Left ventricle myocardium inferior (tissue), 1 donor: ENCODE measurements at places on chromosomes 6 and 20. TPM values are rescaled to one million over a fixed set of nuclear protein-coding genes. Genes with fewer than 3 reads are reported as not detected.
A peak's percentile ranks its signal among the peaks of the same experiment; 100 is the strongest.

DNA sequence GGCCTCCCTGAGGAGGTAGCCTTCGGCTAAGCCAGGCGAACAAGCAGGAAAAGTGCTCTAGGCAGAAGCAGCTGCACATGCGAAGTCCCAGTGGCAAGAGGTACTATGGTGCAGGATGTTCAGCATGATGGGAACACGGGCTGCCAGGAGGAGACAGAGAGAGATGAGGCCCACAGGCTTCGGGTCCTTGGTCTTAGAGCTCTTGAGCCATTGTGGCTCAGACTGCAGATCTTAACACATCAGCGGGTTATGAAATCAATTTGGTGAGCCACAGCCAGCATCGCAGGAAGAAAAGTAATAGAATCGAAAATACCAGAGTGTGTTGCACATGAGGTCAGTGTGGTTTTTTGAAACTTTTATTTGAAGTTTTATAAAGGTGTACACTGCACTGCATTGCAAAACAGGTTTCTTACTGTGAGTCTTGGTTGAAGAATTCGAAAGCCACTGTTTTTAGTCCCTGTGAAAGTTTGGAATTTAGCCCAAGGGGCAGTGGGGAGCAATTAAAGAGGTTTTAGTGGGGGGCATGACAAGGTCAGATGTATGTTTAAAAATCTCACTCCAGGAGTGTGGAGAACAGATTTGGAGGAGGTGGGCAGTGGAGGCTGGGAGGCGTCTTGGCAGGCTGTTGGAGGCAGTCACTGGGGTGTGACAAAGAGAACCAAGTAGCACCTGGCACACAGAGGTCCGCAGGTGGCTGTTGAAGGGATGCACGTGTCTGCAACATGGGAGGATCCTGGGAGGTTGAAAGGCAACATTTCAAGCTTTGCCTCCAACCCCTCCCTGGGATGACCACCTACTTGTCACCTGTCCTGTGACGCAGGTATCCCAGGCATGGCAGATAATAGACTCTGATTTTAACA is 69.3 kb downstream of the EYA2 start:
- no peak overlapping the region for H3K4me3 ChIP-seq
- no peaks in the 10 kb centered on the region for H3K36me3 ChIP-seq
- DNase-seq, result no peak
- no peak overlapping the region for H3K27ac ChIP-seq

DNA sequence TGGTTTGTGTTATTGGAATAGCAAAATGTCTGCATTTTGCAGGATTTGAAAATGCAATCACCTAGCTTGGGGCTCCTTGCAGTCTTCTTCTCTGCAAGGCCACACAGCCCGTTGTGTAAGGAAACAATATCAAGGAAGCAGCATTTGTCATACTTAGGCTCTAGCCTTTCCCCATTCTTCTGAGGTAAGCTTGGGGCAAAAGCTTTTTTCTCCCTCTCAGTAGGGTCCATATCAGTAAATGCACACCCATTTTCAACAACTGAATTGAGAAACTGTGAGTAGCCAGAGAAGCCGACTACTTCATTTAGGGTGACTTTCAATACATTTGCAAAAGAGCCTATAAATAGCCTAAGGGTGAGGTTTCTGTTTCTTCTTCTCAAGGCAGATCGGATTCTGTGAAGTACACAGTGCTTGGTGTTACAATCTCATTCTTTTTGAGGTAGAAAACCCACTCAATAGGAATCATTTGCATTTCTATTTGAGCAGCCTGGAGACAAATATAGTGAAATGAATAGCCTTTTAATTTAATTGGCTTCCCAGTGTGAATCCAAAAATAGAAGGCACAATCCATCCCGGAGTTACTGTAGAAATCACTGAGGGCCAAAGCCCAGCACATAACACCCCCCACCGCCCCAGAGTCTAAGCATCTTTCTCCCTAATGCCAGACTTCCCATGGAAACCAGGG is 61.8 kb downstream of the BTBD3 start:
- no peaks in the 10 kb centered on the region for H3K27me3 ChIP-seq
- DNase-seq, result no peak
- H3K27ac ChIP-seq, result no peak overlapping the region

- H3K4me1 ChIP-seq, result peaks cover 5% of the 10 kb centered on the region
- H3K4me3 ChIP-seq, result no peak overlapping the region
Measured at GRCh38 chr6:106783640-106784566, 154.5 kb downstream of the QRSL1 start.

- H3K27ac ChIP-seq, result peak overlapping the region; percentile 88
- no peaks in the 10 kb centered on the region for H3K27me3 ChIP-seq
- DNase-seq, result no peak
- no peak overlapping the region for H3K4me3 ChIP-seq
- peaks cover 65% of the 10 kb centered on the region for H3K36me3 ChIP-seq
Measured at GRCh38 chr6:129491436-129491835, 218.5 kb downstream of the ARHGAP18 start.

GRCh38 chr6:4864519-4864918 is 88.3 kb downstream of the CDYL start:
- DNase-seq, result no peak
- H3K36me3 ChIP-seq, result no peaks in the 10 kb centered on the region
- H3K4me3 ChIP-seq, result no peak overlapping the region

GRCh38 chr6:42637681-42638080 is 73.9 kb downstream of the UBR2 start:
- H3K36me3 ChIP-seq, result peaks cover 95% of the 10 kb centered on the region
- H3K4me1 ChIP-seq, result no peaks in the 10 kb centered on the region
- H3K27ac ChIP-seq, result no peak overlapping the region
- H3K27me3 ChIP-seq, result no peaks in the 10 kb centered on the region

DNA sequence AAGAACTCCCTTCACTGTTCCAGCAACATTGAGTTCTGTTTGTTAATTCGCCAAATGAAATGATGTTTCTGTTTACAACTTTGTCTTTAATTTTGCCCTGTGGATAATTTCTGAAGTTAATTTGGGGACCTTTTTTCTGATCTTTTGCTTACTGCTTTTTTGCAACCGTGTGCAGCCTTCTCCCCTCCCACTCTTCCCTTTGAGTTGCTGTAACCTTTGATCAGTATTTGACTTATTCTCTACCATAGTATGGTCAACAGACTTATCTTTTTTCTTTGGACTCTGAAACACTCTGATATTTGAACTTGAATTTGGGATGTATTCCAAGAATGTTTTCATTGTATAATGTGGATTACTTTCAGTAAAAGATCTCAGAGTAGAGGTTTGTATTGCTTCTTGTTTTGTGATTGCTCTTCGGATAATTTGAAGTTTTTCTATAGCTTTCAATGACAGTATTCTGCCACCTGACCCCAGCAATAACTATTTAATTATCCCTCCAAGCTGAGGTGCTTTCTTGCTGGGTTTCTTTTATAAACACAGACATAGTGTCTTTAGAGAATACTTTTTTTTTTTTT is 46.2 kb downstream of the LRRN4 start:
- peak overlapping the region; percentile 87 for H3K4me3 ChIP-seq
- no peak for DNase-seq
- H3K27me3 ChIP-seq, result no peaks in the 10 kb centered on the region
- H3K4me1 ChIP-seq, result peaks cover 62% of the 10 kb centered on the region
- peak overlapping the region; percentile 92 for H3K27ac ChIP-seq

DNA sequence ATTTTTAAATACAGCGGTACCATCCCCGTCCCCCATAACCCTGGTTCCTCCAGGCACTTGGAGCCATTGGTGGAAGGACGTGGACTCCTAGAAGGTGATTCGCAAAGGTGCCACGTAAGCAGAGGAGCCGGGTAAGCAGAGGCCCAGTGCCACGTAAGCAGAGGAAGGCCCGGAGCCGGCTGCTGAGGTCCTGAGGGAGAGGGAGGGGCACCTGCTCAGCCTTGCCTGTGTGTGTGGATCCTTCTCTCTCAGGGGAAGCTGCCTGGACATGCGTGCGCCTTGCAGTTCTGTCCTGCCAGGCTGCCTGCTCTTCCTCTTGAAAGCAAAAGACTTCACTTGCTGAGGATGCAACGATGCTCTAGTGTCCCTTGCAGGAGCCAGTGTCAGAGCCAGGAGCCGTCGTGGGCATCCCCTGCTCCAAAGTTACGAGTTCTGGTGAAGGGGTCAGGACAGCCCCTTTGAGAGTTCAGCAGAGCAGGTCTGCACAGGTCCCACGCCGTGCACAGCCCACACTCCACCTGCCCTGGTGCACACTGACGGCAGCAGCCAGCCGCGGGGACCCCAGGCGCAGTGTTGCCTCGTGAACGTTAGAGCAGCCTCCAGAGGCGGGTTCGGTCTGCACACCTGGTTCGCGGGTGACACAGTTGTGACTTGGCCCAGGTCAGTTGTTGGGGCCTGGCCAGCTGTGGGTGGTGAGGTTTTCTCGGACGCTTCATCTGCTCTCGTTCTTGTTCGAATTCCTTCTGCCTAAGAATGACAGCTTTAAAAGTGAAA is 1.9 kb upstream of the NKAIN4 start:
- H3K27ac ChIP-seq, result no peak overlapping the region
- H3K4me1 ChIP-seq, result peaks cover 20% of the 10 kb centered on the region
- H3K27me3 ChIP-seq, result peaks cover 90% of the 10 kb centered on the region
- no peaks in the 10 kb centered on the region for H3K36me3 ChIP-seq

GRCh38 chr20:57153238-57153905 is 113.1 kb downstream of the BMP7 start:
- H3K4me3 ChIP-seq, result no peak overlapping the region
- no peak for DNase-seq
- no peak overlapping the region for H3K27ac ChIP-seq
- peaks cover 49% of the 10 kb centered on the region for H3K4me1 ChIP-seq

DNA sequence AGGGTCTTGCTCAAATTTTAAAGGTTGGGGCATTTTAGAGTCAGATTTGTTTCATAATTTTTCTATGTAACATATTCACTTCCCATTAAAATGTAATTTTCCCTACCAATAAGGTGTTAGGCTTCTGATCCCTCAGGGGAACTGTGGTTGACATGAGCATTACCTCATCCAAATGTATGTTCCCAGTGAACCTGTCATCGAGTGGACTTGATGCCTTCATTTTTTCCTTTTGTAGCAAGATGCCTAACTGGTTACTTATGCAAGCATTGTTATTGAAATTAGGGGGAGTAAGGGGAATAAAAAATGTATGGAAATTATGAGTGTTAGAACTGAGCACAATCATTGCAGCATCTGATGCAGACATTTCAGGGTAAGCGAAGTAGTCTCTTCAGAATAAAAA is 360.5 kb downstream of the BCKDHB start:
- H3K36me3 ChIP-seq, result no peaks in the 10 kb centered on the region
- no peaks in the 10 kb centered on the region for H3K27me3 ChIP-seq
- no peak overlapping the region for H3K4me3 ChIP-seq

DNA sequence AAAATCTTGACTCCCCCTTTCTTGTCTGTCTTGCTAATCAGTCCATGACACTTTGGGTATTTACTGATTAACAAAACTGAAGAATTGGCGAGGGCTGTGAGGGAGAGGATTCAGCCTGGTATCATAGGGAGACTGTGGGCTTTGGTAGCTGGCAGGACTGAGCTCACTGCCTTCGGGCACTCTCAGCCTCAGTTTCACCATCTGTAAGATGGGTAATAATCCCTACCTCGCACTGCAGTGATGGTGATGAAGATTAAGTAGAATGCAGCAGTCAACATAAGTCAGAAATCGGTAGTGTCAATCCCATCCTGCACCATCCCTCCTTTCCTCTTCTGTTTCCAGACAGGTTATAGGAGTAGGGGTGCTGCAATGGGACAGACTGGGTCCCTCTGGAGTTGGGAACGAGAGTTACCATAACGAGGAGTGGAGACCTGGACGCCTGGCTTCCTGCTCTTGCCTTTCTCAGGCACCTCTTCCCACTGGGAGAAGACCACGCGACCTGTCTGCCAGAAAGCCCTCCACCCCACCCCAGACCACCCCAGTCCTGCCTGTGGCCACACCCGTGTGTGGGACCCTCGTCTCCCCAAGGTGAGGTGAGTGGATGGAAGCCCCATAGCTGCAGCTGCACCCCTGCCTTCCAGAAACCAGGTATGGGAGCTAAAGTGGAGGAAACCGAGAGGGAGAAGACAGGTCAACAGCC is 99.1 kb downstream of the SNX5 start:
- H3K4me1 ChIP-seq, result peaks cover 32% of the 10 kb centered on the region
- H3K27ac ChIP-seq, result peak overlapping the region; percentile 34
- DNase-seq, result no peak

GRCh38 chr6:48825501-48826151 is 637.4 kb downstream of the MMUT start:
- no peaks in the 10 kb centered on the region for H3K27me3 ChIP-seq
- no peak for DNase-seq
- no peaks in the 10 kb centered on the region for H3K4me1 ChIP-seq
- H3K36me3 ChIP-seq, result no peaks in the 10 kb centered on the region

GRCh38 chr20:63540417-63541186 is 3.4 kb upstream of the PTK6 start:
- no peak overlapping the region for H3K4me3 ChIP-seq
- H3K27ac ChIP-seq, result no peak overlapping the region
- H3K4me1 ChIP-seq, result peaks cover 20% of the 10 kb centered on the region
- peaks cover 21% of the 10 kb centered on the region for H3K27me3 ChIP-seq

GRCh38 chr20:32449890-32450401 is 91.8 kb downstream of the ASXL1 start:
- DNase-seq, result no peak
- H3K4me1 ChIP-seq, result peaks cover 69% of the 10 kb centered on the region
- H3K27me3 ChIP-seq, result no peaks in the 10 kb centered on the region
- no peak overlapping the region for H3K4me3 ChIP-seq
- peak overlapping the region; percentile 56 for H3K27ac ChIP-seq

DNA sequence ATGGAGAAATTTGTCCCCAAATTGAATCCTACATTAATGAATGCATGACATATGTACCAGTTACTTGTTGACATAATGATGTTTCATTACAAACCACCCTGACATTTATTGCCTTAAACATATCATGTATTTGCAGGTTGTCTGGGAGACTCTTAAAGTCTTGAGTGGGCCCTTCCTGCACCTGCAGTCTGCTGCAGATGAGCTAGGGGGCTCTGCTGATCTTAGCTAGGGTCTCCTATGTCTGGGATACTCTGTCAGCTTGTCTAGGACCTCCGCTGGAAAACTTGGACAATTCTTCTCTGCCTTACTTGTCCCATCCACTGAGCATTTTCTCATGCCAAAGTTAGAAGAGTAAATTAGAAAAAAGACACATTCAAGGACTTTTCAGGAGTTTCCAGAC is 581.6 kb downstream of the HAO1 start:
- H3K27me3 ChIP-seq, result no peaks in the 10 kb centered on the region
- no peak for DNase-seq
- H3K4me1 ChIP-seq, result no peaks in the 10 kb centered on the region
- no peak overlapping the region for H3K4me3 ChIP-seq
- no peaks in the 10 kb centered on the region for H3K36me3 ChIP-seq
- H3K27ac ChIP-seq, result no peak overlapping the region

- H3K27me3 ChIP-seq, result no peaks in the 10 kb centered on the region
- H3K4me3 ChIP-seq, result no peak overlapping the region
- peaks cover 12% of the 10 kb centered on the region for H3K36me3 ChIP-seq
- H3K27ac ChIP-seq, result no peak overlapping the region
- peaks cover 6% of the 10 kb centered on the region for H3K4me1 ChIP-seq
Measured at GRCh38 chr6:83199173-83199862, 6.2 kb downstream of the RWDD2A start.

Gene OR2J3
- not detected for total RNA-seq

Gene GPSM3
- 5.0 TPM for total RNA-seq

Gene EDN1
- total RNA-seq, result 5.9 TPM

Gene WFDC10B
- total RNA-seq, result not detected

Gene OSER1
- total RNA-seq, result 34.0 TPM

Gene FAM209B
- total RNA-seq, result 0.47 TPM

Gene VGLL2
- 2.4 TPM for total RNA-seq
